Activated naive CD4-positive, alpha-beta T cell (primary cell): ENCODE measurements at places on chromosomes 2 and 18.
A peak's percentile ranks its signal among the peaks of the same experiment; 100 is the strongest.

- DNase-seq, result no peak
These were observed 53.6 kb upstream of the ATP8B1 start for GRCh38 chr18:57856557-57857280.

- DNase-seq, result peak; percentile 50
These were observed 779 bp downstream of the PTPRN start for GRCh38 chr2:219308142-219309101.

GRCh38 chr2:159168707-159169106 lies 117.8 kb downstream of the WDSUB1 start:
- DNase-seq, result no peak

- no peak for DNase-seq
These were observed 17.4 kb downstream of the CYTIP start for GRCh38 chr2:157426477-157426994.

DNA sequence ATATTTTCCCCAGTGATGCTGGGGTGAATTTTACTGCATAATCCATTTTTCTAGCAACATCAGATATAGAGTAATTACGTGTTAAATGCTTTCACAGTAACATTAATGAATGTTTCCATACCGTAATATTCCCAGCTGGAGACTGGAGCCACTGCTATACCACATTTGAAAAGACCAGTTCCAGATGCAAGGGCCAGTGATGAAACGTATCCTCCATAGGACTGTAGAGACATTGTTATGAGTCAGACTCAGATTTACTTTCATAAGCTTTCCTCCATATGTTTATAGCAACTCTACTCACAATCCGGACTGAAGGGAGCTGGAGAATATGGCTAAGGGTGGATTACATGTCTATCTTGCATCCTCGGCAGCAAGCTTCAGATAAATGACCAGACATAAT lies 22.7 kb upstream of the GCG start:
- no peak for DNase-seq

DNA sequence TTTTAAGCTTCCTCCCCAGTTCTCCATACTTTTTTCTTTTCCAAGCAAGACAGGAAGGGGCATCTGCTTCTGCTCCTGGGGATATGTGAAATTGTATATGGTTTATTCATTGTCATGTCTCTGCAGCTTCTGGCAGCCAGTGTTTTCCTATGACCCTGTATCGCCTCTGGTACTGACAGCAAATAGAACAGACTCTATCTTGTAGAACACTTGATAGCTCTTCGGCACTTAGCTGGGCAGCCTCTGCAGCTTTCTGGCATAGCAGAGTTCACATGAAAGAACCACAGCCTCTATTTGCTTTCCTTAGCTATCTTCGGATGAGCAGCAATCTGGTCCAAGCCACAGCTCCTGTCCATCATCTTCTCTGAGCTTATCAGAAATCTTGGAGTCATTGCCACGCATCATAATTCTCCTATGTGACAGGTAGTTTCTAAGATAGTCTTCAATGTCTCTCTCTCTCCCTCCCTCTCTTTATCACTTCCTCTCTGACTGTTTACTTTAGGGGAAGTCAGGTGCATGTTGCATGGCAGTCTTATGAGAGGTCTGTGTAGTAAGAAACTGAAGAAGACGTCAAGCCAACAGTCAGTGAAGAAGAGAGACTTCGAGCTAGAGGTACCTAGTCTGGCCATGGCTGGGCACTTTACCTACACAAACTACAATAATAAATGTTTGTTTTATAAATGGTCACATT lies 627.7 kb upstream of the CDH2 start:
- no peak for DNase-seq

DNA sequence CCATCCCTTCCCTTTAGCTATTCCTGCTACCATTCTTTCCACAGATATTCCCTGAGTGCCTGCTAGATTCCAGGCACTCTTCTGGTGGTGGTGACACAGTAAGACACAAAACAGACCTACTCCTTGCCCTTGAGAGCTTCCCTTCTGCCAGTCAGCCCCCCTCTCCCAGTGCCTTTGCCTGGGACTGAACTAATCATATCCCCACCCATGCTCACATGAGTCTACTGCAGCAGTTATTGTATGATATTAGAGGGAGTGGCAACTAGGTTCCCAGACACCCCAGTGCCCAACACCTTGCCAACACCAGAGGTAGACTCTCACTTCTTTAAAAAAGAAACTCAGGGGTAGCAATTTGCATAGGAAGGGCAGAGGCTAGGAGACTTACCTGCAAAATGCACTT lies 7.2 kb upstream of the LBH start:
- no peak for DNase-seq

DNA sequence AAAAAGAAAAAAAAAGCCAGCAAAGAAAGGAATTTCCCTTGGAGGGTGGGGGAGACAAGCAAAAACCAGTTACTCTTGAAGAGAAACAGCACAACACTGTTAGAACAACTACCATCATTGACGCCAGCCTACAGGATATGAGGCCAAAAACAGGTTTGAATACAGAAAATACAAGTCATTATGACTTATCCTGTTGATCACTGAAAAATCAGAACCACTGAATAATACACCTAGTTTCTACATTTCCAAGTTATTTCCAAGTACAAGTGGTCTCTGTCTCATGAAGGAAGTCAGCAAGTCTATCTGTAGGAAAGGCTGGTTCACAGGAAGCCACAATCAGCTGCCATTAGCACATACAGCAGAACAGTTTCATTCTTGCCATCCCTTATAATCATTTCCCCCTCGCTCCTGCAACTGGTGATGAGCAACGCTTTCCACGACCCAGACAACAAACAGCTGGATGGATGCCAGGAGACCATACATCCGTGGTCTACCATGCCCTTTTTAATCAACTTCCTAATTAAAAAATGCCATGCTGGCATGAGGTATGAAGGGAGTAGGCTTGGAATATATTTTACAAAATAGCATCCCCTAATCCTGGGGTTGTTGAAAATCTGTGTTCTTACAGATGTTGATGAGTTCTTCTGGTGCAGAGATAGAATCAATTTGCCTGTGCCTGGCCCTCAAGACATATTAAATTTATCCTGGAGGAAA lies 10.4 kb downstream of the MYT1L start:
- no peak for DNase-seq
